ENCODE measurements at places on chromosomes 3 and 15.

DNA sequence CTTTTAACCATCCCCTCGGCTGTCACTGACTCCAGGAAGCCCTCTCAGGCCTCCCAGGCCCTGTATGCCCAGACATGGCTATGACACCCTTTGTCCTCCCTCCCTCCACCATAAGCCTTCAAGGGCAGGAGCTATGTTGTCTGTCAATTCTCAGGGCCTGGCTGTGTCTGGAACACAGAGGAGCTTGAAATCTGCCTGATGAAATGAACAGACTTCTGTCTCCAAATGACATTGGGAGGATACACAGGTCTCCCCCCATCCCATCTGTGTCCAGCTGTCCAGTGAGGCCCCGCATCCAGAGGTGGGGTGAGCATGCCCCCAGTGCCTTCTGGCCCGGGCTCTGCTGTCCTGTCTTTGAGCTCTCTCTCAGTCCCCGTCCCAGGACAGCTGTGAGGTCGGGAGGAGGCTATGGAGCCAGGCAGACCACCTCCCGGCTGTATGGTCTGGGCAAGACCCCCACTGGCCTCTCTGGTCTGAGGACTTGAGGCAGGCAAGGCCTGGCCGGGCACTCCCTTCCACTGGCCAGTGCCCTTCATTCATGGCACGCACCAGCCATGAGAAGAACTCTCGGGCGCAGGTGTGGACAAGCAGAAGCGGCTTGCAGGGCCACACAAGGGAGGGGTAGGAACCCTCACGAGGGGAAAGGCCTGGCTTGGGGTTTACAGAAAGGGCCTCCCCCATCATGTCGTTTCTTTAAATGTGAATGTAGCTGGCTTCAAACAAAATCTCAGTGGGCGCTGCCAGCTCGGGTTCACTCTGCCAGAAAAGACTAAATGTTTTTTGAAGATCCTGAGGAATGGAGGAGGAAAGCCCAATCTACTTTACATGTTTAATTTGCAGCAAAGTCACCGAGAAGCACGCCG, 38.9 kb downstream of the PCSK6 start:
- no peak for DNase-seq

GRCh38 chr15:66795851-66796250, 93.8 kb downstream of the SMAD6 start:
- no peak for DNase-seq

- DNase-seq: no peak
Measured at GRCh38 chr15:56950979-56951378, 32.5 kb downstream of the TCF12 start.

GRCh38 chr3:182967218-182968204, 12.8 kb downstream of the DCUN1D1 start:
- DNase-seq: no peak
